H9 (cell line): ENCODE measurements at places on chromosomes 6 and 20. TPM values are rescaled to one million over a fixed set of nuclear protein-coding genes. Genes with fewer than 3 reads are reported as not detected.

DNA sequence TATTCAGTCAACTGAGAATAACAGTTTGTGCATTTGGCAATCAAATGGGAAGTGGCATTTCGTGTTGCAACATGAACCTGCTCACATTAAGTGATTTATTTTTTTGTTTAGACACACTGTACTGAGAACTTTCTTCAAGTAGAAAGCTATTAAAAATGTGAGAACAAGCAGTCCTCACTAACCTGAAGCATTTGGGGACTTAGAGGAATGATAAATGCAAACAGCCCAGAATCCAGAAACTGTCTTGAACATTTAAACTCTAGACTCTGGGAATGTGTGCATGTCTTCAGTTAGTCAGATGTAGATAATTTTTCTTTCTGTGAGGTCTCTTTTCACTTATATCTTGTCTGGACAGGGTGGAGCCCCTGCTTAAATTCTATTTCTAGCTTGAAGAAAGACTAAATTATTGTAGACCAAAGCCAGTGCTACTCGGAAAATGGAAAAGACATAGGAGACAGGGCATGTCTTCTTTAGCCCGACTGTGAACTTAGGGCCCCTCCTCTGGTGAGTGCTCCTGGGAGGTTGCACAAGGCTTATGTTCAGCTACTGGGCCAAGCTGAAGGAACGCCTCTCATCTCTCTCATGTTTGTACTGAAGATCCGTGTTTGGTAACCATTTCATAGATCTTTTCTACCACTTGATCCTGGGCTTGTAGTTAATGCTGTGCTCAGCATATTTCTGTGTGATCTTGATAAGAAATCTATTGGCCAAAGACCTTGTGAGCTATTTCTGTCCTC, 70.1 kb downstream of the SLX4IP start:
- no peak overlapping the region for H3K27ac ChIP-seq
- H3K36me3 ChIP-seq = no peaks in the 10 kb centered on the region
- no peaks in the 10 kb centered on the region for H3K27me3 ChIP-seq
- H3K4me1 ChIP-seq = peaks cover 12% of the 10 kb centered on the region
- no peak for DNase-seq

DNA sequence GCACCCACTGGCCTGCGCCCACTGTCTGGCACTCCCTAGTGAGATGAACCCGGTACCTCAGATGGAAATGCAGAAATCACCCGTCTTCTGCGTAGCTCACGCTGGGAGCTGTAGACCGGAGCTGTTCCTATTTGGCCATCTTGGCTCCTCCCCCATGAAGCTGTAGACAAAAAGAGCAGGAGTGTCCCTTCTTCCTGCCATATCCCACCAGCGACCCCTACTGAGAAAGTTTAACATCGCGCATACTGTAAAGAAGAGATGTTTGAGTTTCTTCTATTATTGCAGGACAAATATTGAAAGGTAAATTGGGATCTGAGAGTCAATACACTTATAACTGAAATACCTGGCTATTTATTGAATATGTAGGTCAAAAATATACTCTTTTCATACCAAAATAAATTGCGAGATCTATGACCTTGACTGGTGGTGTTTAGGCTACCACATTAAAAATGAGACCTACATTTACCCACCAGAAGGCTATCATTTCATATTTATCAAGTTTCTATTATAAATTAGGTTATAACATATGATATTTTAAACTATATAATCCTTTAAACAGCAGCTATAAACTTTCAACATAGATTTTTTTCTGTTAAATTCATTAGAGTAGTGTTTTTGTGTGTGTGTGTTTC, 586.3 kb downstream of the HTR1B start:
- peak; percentile 84 for DNase-seq
- H3K4me1 ChIP-seq = no peaks in the 10 kb centered on the region
- H3K27me3 ChIP-seq = no peaks in the 10 kb centered on the region
- H3K36me3 ChIP-seq = peaks cover 10% of the 10 kb centered on the region

GRCh38 chr6:107957308-107957908, 600 bp downstream of the SEC63 start:
- no peak overlapping the region for H3K27ac ChIP-seq
- H3K27me3 ChIP-seq = no peaks in the 10 kb centered on the region
- DNase-seq = peak; percentile 38

GRCh38 chr20:15332711-15333160, 995.3 kb upstream of the FLRT3 start:
- H3K4me3 ChIP-seq = no peak overlapping the region
- DNase-seq = no peak
- H3K27me3 ChIP-seq = no peaks in the 10 kb centered on the region
- no peaks in the 10 kb centered on the region for H3K36me3 ChIP-seq
- H3K27ac ChIP-seq = no peak overlapping the region

The GHRH gene
- total RNA-seq = 0.68 TPM in 1 of 2 replicates, not detected in the other
